ENCODE measurements at places on chromosomes 7 and 10.

DNA sequence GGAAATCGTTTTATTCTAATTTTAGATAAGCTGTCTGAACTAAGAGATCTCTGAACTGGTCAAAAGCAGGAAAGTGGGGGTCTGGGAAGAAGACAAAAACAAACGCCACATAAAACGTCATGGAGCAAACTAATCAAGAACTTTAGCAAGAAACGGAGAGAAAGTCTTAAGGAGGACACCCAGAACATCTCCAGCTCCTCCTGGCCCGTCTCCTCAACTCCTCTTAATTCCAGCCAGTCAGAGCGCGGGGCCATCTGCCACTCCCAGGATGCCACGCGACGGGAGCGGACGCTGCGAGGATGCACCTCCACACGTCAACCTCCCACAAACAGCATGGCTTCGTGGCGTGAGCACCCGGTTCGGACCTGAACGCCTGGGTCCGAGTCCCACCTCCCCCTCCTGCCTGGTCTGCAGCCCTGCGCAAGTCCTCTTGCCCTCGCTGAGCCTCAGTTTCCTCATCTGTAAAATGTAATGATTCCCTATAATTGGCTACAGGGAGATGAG is 598 bp downstream of the MMS19 start:
- peak; percentile 64 for DNase-seq

DNA sequence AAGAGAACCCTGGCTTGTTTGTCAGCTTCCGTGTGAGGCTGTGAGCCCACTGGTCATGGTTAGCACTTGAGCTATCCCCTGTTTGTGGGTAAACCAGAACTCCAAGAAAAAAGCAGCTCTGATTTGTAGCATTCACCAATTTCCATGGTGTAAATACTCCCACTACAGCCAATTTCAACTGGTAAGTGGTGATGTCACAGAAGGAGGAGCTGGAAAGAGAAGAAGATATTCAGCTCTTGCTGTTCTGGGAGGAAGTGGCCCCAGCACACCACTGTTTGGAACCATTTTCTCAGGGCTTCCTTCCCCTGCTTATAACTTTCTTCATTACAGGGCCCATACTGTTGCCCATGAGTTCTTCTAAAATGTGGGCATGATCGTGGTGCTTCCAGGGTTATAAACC is 500.1 kb upstream of the ZMIZ1 start:
- DNase-seq: no peak

DNA sequence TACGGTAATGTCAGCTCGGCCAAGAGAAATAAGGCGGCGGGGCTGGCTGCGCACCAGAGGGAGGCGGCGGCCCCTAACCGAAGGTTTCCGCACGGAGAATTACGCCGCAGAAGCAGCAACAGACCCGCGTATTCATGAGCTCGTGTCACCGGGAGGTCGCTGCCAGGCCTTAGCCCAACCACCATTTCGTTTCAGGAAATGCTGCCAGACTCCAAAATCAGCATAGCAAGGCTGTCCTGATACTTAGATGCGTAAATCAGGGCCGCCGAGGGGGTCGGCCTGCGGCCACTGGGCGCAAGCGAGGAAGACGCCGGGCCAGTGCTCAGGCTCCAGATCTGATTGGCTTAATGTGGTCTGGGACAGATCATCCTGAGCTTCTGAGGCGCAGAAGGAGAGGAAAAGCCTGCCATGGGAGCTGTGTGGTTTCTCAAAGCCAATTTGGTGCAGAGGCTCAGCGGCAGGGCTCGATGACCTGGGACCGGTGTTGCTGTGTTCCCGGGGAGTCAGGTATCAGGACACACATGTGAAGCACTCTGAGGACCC is 247.9 kb downstream of the BAMBI start:
- no peak for DNase-seq

DNA sequence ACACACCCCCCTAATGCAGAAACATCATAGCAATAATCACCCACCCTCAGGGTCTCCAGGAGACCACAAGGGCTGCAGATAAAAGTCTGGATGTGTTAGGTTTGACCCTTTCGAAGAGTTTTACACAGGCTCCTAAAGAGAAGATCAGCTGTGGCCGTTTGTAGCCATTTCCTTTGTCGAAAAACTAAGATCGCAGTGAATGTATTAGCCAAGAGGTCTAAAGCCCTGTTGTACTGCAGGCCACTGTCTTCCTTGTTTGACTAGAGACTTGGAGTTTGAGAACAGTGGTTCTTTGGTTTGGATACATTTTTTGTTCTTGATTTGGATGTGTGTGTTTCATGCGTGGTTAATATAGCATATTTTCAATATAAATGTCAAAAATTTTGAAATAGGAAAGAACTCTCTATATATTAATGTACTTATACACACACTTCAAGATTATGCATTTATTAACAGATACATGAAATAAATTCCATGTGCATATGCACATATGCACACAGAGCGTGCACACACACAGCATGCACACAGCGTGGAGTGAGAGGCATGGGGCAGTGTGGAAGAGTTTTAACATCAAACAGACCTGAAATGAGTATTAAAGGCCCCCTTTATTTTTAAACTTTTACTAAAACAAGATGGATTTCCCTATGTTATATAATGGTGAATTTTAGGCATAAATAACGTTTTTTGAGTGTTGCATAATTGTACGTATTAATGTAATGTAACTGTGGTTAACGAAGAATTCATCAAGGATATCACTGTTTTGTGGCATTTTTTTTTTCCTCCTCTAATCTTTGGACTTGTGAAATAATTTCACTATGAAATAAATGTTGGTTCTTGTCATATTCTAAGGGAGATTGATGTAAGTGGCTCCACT is 2.2 kb downstream of the IKZF1 start:
- DNase-seq: no peak

DNA sequence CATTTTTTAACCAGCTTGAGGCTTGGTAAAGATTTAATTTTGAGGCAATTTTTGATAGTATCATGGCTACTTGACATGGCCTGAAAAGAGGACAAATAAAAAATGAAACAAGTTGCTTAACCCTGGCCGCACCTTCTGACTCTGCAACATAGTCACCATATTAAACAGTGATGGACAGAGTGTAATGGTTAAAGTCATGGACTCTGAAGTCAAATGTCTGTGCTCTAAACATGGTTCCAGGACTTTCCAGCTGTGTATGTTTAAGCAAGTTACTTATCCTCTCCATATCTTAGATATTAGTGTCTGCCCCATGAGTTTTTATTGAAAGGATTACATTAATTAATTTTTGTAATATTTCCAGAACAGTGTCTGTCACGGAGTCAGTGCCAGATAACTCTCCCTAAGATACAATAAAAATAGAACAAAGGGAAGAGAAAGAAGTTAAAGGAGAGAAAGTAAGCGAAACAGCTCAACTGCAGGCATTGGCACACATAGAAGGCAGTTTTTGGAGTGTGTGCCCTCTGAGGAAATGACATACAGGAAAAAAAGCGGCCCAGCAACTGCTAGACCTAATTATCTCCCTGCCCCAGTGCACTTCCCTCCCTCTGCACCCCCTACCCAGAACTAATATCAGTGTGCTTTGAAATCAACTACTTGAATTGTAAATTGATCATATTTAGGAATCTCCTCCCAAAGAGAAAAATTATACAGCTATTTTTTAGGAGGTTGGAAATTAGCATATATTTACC is 65.3 kb downstream of the MACC1 start:
- no peak for DNase-seq
